AML-193 (cell line): ENCODE measurements at places on chromosomes 13 and 19.

GRCh38 chr19:53507523-53508442 lies 30.2 kb upstream of the ZNF331 start:
- no peak for DNase-seq

GRCh38 chr19:46624958-46625661 lies at the start of gene PTGIR:
Gene PTGIR (minus strand): TSS chr19:46625089. CDS start chr19:46624225, 864 bp downstream.
- DNase-seq = no peak

GRCh38 chr19:44113784-44114390 lies 688 bp downstream of the ZNF225 start:
- DNase-seq = no peak

GRCh38 chr19:14416817-14417231 lies 2.3 kb downstream of the DDX39A start:
- no peak for DNase-seq

DNA sequence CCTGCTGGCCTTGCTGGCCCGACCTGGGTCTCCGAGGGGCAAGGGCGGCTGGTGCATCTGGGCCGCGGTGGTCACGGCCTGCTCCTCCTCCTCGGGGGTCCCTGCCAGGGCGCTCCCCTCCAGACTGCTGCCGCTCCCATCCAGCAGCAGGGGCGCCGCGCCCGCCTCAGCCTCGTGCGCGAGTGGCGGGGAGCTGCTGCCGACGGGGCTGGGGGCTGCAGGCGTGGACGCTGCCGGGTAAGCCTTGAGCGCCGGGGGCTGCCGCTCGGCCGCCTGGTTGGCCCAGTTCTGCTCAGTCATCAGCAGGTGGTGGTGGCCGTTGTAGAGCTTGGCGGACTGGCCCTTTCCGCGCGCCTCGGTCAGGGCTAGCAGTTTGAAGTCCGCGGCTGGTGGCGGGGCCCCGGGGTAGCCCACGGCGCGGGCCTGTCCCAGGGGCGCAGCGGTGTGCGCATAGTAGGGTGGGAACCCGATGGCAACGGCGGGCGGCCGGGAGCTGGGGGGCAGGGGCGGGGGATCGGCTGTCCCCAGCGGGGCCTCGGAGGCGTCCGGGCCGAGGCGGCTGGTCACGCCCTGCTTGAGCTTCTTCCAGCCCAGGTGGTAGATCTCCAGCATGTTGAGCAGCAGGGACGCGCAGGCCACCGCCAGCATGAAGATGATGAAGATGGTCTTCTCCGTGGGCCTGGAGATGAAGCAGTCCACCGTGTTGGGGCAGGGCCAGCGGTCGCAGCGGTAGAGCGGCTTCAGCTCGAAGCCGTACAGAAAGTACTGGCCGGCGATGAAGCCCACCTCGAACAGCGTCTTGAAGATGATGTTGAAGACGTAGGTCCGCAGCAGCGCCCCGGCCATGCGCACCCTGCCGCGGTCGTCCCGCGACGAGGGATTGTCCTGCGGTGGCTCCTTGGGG lies 18.6 kb downstream of the GJA3 start:
- no peak for DNase-seq

DNA sequence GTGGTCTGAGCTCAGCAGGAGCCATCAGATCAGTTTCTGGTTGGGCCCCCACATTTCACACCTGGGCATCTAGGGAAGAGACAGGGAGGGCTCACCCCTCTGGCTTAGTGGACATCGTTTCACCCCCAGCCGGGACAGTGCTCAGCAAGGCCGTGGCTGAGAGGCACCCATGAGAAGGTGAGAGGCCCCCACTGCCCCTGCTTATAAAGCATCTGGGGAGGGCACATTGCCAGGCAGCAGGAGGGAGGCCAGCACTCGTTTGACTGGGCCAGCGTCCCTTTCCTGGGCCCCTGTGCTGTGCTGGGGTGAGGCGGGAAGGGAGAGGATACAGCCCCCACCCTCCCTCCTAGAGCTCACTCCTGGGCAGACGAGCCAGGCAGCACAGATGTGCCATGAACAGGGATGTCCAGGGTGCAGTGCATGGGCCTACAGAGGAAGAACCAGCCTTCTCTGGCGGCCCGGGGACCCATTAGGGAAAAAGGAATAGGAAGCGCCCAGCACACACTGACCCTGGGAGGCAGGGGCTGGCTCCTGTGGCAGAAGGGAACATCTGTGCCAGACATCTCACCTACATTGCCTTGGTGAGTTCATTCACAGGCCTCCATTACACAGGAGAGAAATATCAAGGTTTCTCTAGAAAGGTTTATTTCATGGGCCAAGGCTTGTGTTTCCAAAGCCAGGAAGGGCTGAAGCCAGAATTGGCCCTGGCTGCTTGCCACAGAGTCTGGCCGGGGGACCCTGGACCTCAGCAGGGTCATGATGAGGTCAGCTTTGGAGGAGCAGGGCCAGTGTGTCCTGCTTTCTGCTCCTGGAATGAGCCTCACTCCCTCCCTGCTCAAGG lies 7.7 kb downstream of the AP1M1 start:
- no peak for DNase-seq

DNA sequence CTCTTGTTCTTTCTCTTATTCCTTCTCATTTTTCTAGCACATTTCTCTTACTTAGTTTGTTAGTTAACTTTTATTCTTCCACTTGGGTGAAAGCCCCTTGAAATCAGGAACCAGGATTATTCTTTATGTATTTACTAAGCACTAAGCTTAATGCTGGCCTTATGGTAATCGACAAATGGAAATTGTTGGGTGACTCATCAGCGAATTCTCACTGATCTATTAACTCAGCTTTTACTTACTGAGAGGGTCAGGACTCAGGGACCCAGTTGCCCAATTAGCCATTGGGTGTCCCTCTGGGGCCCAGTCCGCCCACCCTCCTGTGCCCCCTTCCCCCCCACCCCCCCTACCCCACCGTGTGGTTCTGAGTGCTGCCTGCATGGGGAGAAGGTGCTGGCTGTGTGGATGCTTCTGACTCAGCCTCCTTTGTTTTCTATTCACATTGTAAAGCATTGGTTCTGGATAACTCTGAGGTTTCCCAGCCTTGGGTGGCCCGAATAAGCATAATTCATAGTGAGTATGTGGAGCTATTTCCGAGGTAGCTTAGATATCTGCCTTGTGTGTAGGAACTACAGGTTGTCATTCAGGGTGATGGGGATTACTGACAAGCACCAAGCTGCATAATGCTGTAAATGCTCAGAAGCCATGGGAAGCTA lies 240.9 kb downstream of the FGF9 start:
- no peak for DNase-seq

DNA sequence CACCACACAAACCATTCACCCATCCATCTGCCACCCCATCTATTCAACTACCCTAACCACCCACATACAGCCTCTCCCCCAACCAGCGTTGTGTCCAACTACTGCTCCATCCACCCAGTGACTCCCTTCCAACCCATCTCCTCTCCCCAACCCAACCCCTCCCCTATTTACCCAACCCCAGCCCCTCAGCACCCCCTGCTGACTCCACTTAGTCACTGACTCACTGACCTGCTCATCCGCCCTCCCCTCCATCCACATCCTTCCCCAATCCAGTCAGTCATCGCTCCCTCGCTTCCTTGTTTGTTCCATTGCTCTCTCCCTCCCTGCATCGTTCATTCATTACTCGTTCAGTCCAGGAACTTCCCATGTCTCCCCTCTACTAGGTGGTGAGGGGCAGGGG lies 39.2 kb downstream of the KCNC3 start:
- no peak for DNase-seq

- no peak for DNase-seq
Observed at GRCh38 chr13:30832377-30832776, 73.7 kb upstream of the MEDAG start.

DNA sequence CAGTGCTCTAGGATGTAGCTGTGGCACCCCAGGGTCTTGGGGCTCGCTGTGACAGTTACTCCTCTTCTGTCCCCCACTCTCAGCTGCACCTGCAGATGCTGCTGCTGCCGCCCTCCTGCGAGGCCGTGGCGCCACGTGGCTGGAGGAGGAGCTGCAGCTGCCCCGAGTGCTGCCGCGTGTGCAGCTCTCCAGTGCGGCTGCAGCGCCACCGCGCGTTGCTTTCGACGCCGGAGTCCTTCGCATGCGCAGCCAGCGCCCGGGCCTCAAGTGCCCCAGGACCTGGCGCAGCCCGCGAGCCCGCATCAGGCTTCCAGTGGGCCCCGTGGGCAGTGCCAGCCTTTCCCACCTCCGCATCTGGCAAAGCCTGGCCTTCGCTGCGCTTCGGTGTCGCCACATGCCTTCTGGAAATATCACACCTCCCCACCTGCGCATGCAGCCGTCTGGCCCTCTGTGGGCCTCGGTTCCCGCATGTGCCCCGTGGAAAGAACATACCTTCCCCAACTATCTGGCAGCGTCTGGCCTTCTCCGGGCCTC lies 692 bp upstream of the ZNF580 start:
- no peak for DNase-seq

DNA sequence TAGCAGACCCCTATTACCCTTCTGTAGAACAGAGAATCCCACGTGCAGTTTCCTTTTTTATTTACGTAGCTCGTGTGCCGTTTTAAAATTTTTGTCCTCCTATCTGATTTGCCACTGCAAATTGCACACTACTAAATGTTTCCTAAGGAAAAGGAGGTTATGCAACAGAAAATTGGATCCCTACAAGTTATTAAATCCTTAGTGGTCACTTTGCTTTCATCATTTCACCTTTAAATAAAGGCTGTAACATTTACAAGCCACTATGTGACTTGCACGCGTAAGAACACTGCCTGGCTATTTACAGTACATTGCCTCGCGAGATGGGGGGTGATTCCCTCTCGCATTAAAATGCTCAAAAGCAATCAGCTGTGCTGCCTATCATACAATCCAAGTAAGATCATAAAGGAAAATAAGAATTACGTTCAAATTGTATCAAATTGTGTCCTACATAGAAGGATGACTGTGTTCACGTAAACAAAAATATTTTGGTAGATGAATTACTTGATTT lies 525.6 kb downstream of the SUCLA2 start:
- no peak for DNase-seq

DNA sequence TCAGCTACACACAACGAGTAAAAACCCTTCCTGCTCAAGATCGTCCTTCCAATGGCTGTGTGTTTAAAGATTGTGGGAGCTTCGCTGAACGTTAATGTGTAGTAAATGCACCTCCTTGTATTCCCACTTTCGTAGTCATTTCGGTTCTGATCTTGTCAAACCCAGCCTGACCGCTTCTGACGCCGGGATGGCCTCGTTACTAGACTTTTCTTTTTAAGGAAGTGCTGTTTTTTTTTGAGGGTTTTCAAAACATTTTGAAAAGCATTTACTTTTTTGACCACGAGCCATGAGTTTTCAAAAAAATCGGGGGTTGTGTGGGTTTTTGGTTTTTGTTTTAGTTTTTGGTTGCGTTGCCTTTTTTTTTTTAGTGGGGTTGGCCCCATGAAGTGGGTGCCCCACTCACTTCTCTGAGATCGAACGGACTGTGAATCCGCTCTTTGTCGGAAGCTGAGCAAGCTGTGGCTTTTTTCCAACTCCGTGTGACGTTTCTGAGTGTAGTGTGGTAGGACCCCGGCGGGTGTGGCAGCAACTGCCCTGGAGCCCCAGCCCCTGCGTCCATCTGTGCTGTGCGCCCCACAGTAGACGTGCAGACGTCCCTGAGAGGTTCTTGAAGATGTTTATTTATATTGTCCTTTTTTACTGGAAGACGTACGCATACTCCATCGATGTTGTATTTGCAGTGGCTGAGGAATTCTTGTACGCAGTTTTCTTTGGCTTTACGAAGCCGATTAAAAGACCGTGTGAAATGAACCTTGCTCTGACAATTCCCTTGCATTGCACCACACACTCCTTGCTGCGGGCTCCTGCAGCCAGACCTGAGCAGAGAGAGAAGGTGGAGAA lies 2.7 kb upstream of the FAM174C start:
- DNase-seq = no peak

DNA sequence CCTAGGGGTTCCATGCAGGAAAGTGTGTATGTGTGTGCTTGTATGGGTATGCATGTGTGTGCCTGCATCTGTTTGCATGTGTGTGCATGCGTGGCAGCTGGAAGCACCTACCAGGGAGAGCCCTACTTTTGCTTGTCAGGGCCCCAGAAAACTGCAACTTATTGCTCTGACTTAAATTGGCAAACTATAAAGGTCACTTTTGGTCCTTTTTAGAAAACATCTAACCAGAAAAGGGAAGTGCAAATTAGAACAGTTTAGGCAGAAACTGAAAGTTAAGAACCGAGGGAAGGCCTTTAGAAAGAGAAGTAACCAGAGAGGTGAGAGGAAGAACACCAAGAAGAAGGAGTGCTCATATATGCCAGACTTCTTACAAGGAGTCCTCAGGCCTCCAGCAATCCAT lies 32.5 kb downstream of the DLEU7 start:
- peak; percentile 76 for DNase-seq

- DNase-seq = no peak
Observed at GRCh38 chr19:644363-644762, 4.7 kb downstream of the FGF22 start.

DNA sequence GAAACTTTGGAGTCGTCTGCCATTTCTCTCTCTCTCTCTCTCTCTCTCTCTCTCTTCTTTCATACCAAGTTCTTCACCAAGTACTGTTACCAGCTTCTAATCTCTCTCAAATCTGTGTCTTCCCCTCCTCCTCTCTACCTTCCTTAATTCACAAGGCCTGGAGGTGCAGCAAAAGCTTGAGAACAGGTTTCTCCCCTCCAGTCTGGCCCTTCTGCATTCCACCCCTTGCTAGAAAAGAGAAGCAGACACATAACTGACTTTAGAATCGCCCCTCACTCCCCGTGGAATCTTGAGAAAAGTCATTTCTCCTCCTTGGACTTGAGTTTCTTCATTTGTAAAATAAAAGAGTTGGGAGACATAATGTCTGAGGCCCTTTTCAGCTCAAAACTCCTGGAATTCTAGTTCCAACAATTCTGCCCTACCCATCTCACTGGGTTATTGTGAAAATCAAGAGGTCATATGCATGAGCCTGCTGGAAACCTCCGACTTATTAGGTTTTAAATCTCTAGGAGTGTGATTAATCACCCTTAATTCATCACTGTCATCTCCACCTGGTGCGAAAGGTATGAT lies 20.4 kb downstream of the AMER2 start:
- DNase-seq = no peak

DNA sequence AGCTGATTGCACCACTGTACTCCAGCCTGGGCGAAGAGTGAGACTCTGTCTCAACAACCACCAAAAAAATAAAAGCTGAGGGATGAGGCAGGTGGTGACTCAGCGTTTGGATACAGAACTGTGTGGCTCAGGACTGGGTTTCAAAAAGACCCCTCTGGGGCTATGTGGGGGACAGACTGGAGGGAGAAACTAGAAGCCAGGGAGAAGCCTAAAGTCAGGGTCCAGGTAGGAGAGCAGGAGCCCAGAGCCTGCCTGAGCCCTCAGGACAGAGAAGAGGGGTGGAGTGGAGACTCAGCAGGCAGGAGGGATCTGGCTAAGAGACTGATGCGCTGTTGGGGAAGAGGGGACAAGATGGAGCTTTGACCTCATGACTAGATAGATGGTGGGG lies 1.8 kb upstream of the CD37 start:
- no peak for DNase-seq

DNA sequence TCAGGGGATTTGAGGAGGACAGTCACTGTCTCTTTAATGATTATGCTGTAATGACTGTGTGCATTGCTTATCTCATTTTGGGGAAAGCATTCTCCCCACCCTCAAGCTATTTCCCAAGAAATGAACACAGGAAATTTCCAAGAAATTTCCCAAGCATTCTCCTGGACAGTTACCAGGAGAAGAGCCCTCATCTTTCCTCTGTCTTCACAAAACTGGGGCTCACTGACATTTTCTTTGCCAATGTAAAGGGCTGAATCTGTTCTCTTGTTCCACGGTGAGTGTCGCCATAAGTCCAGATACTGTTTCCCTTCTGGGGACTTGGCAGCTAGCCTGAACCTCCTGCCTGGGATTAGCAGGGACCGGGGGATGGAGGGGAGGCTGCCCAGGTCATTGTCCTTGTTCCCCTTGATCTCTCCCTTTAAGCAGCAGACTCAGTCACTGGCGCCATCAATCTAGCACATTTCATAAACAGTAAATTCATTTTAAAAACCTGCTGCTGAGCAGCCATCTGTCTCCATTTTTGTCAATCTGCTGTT lies 172.8 kb downstream of the DNAJC15 start:
- DNase-seq = no peak
